Inflammatory macrophage treated with lipopolysaccharide for 4 hours (primary cell): ENCODE measurements at places on chromosomes 16 and 17.
A peak's percentile ranks its signal among the peaks of the same experiment; 100 is the strongest.

- no peak for DNase-seq
These were observed 70.0 kb upstream of the HS3ST3A1 start for GRCh38 chr17:13671771-13672170.

GRCh38 chr17:43143201-43143600 lies 18.0 kb upstream of the BRCA1 start:
- DNase-seq, result no peak

DNA sequence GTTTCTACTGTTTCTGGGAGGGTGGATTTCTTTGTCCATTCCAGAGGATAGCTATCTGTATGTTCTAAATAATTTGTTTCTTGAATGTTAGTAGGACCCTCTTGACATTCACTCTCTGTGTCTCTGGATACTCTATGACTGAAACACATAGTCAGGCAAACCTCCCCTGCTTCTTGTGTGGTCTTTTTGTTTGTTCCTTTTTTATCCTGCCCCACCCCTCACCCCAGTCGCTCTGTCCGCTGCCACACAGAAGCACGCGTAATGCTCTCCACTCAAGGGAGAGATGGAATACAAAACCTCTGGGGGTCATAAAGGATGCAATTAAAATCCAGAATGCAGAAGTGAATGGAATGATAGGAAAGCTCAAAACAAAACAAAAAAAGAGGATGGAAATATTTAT lies 253.1 kb downstream of the RBFOX1 start:
- no peak for DNase-seq

DNA sequence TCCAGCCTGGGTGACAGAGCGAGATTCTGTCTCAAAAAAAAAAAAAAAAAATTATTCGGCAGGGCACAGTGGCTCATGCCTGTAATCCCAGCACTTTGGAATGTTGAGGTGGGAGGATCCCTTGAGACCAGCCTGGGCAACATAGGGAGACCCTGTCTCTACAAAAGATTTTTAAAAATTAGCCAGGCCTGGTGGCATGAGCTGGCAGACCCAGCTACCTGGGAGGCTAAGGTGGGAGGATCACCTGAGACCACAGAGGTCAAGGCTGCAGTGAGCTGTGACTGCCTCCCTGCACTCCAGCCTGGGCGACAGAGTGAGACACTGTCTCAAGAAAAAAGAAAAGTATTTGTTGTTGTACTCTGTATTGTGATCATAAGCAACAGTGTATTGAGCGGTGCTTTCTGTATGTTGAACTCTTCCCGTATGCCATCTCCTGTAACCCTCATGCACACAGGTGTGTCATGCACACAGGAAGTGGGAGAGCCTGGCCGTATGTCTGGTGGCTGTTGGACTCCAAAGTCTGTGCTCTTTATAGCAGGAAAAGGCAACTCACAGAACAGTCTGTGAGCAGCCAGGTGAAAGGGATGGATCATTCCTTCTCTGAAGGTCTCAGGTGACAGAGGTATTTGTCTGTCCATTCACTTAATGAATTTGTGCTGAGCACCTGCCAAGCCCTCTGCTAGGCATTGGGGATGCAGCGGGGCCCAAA lies 17.1 kb downstream of the CDH1 start:
- DNase-seq, result no peak

DNA sequence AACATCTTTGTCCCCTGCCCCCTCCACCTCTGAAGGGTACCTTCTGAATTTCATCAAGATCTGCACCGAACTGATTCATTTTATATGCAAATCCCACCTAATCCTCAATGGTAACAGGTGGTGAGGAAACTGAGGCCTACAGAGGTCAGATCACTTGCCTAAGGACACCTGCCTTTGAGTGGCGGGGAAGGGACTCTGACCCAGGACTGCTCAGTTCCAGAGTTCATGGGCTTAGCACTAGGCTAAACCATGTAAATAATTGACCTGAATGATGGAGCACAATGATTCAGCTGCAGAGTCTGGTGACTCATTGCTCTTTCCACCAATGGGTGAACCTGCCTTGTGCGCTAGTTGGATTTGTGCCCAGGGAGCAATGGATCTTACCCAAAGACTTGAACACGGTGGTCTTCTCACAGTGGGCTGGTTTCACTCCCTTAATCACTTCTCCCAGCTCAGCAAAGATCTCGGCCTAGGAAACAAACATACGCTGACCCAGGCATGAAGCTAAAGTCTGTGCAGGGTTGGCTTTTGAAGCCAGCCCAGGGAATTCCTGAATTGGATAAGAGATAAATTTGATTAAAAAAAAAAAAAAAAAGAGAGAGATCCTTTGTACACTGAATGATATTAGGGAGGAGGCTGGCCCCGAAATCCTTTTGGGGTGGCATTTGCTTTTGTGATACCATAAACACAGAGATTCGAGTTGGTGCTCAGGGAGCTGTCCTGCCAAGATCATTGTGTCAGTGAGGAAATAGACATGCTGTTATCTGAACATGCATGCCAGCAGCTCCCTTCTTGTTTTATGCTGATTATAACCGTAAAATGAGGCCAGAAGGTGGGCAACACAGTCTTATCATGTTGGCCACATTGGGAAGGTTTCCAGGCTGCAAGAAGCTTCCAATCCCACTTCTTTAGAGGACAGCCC lies 17.0 kb downstream of the CRYM start:
- no peak for DNase-seq

GRCh38 chr16:266258-267164 lies 9.2 kb downstream of the RGS11 start:
- DNase-seq, result no peak

DNA sequence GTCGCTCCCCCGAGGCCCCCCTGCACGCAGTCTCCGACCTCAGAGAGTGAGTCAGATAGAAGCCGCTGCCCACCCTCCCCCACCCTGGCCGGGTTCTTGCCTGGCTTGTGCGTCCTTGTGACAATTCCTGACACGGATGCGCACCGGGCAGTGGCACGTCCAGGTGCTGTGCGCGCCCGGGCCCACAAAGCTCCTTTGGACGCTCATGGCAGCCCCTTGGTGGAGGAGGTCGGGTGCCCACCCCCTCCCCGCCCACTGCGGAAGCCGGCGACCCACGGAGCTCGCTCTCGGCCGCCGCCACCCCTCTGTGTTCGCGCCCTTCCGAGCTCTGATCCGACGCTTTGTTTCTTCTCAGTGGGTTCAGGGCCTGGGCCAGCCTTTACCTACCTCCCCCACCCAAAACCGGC lies 662 bp upstream of the TUBB3 start:
- peak; percentile 39 for DNase-seq

GRCh38 chr16:9090960-9091866 lies at the start of gene HAPSTR1:
TSS of gene HAPSTR1 (plus strand) at chr16:9091644. CDS start at chr16:9092045, 401 bp downstream.
- DNase-seq, result peak; percentile 100

DNA sequence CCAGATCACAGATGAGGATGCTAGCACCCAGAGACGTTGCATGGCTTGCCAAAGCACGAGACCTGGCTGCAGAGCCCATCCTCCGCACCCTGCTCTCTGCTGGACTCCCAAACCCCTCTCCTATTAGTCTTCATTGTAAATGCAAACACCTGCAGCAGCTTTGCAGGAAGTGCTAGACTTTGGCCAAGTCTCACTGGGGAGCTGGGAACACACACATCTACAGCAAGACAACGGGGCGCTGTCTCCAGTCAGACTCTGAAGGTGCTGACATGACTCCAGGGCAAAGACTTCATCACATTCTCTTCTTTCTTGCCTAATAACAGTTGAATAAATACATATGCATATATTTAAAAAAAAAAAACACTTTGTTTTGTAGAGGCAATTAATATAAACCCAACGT lies 43.8 kb downstream of the CYTH1 start:
- no peak for DNase-seq

DNA sequence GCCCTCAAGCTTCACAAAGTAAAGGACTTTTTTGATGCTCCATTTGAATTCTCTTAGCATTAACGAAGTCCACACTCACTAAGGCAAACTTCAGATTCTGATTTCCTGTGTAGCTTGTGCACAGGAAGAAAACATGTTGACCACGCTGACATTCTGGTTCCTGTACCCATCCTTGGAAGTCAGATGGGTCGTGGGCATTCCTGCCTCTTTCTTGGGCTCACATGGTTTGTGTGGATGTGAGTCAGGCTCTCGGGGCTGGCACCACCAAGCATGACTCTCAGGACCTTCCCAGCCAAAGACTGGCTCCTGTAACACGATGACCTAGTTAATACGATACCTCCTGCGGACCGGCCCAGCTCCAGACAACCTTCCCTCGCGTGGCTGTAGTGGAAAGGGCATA lies 32.8 kb downstream of the ARSG start:
- no peak for DNase-seq
